ENCODE measurements at places on chromosomes 1 and 21. TPM values are rescaled to one million over a fixed set of nuclear protein-coding genes. Genes with fewer than 3 reads are reported as not detected.

- no peak for DNase-seq
Measured at GRCh38 chr1:216531263-216532239, 108.3 kb upstream of the USH2A start.

DNA sequence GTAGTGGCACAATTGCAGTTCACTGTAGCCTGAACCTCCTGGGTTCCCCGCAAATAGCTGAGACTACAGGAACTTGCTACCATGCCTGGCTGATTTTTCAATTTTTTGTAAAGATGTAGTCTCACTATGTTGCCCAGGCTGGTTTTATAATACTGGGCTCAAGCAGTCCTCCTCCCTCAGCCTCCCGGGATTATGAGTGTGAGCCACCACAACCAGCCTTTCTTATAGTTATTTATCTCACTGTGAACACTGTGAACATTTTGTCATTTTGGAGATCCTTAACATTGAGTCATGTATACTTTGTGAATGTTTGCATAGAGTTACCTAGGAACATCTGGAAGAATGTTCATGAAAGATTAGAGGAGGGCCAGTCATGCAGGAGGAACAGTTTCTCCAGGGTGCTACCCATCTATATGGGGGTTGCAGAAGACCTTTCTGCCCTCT lies 127.1 kb upstream of the CACYBP start:
- DNase-seq, result no peak

GRCh38 chr1:115632251-115633026 lies 9.3 kb upstream of the VANGL1 start:
- no peak for DNase-seq

GRCh38 chr1:177209357-177209756 lies 38.6 kb downstream of the BRINP2 start:
- no peak for DNase-seq

- peak; percentile 48 for DNase-seq
Measured at GRCh38 chr1:19113697-19114092, 96.4 kb downstream of the UBR4 start.

DNA sequence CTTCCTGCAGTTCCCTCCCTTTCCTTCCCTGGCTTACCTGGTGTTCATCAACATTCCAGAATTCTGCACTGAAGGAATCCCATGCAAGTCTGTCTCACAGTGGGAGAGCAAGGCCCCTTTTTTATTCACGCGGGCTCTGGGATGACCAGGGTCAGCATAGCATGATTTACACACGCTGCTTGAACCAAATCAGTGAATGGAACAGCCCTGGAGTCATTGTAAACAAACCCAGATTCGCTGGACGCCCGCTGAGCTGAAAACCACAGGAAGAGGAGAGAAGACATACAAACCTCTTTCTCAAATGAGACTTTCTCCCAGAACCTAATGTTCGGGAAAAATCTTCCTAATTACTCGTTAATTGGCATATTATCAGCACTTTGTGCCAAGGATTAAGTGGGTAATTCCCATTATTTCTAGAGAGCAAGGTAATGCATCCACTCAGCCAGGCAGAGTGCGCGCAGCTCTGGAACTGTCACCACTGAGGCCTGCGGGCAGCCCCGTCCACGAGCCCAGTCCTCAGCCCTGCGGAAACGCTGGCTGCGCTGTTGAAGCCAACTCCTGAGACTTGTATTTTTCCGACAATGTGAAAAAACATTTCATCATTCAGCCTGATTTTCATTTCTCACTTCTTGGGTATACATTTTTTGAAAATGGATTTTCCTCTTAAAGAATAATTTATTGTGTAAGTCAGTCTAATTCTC lies 140.0 kb downstream of the ETS2 start:
- no peak for DNase-seq

DNA sequence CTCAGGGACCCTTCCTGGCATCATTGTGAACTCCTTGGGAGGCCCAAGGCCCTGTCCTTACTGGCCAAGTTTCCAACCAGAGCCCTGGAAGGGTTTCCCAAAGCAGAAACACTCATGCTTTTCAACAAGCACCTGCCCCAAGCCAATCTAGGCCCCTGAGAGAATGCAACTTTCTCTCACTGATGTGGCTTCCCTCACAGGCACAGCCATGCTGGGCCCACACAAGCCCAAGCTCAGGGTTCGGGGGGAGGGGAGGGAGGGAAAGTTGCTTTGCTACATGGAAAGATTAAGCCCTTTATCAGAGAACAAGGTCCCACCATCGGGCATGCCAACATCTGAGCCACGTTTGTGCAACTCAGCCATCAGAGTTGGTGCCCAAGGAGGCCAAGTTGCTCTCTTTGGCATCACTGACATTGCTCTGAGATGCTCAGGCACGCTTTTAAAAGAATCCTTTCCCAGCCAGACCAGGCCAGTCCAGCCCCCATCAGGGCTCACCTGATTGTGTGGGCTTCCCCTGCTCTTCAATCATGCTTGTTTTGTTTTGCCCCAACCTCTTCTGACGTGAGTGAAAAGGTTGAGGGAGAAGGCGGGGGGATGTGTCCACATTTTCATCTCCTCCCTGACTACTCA lies 43.5 kb downstream of the RIMS3 start:
- no peak for DNase-seq

GRCh38 chr1:93701629-93702028 lies 20.0 kb upstream of the BCAR3 start:
- DNase-seq, result peak; percentile 37

DNA sequence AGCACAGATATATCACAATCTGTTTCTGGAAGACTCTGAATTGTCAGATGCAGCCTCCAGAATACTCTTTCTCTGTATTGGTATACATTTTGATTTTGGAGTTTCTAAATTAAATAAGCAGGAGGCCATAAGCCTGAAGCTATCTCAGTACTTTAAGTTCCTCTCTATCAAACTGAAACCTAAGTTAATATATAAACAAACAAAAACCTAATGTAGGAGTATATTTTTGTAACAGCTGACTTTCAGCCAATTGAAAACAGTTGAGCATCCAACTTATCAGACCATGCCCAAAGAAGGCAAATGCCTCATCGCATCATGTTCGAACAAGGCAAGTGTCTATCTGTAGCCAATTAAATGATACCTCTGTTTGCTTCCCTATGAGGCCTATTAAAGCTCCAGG lies 1054.4 kb downstream of the AMY1C start:
- no peak for DNase-seq

Gene TSTD1
- total RNA-seq, result 70.2 TPM

Gene CD1C
- total RNA-seq, result not detected

DNA sequence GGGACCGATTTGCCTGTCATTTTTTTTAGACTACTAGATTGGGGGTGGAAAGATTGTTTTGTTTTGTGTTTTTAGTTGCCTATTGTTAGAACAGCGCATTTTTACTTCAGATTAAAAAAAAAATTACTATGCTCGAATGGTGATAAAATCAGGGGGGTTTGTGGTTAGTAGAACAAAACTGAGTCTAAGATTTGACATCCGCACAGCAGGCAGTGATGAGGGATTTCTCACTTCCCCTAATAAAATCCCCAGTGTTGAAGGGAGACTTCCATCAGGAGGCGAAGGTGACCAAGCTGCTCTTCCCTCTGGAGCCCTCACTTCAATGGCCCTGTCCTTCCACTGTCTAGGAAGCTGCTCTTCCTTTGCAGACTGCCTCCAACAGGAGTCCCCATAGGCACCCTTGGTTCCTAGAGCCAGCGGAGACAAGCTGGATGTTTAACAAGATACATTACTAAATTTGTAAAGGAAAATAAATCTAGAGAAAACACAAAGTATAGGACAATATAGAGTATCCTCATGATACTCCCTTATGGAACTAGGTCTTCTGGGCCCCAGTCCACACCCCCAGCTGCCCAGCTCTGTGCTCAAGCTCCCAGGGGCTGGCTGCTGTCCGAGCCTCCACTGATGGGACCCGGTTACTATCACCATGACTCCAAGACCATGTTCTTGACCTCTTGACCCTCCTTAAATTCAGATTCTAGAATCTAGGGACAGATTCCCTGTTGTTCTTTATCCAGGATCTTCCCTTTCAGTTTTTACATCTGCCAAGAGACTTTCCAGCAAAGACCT lies 31.0 kb downstream of the TENT5C start:
- no peak for DNase-seq

DNA sequence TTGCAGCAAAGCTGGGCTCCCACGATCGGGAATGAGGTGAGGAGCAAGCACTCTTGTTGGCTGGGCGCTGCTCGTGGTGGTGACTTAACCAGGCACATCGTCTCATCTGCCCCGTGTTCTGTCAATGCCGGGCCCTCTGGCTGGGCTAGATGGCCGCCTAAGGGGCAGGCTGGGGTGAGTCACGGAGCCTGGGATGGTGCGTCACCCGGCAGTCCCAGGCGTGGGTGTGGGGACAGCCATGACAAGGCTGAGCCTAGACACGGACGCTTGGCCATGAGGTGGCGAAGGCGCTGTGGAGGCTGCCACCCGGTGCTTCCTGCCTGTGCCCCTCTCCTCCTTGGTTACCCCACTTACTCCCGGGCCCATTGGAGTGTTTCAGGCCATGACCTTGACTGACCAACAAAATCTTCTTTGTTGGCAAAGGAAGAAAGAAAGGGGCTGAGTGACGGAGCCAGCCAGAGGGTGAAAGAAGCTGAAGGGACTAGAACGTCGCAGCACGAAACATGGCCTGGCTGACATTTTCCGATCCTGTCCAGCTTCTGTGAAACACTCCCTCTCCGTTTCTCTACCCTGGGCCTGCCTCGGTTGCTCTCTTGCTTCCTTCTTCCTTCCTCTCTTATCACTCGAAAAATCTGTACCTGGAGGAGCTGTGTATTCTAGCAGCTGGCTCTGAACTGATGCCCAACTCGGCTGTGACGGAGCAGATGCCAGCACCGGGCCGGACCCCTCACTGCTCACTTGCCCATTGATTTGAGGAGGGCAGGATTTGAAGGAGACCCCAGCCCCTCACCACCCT lies 596 bp downstream of the CD247 start:
- peak; percentile 96 for DNase-seq

DNA sequence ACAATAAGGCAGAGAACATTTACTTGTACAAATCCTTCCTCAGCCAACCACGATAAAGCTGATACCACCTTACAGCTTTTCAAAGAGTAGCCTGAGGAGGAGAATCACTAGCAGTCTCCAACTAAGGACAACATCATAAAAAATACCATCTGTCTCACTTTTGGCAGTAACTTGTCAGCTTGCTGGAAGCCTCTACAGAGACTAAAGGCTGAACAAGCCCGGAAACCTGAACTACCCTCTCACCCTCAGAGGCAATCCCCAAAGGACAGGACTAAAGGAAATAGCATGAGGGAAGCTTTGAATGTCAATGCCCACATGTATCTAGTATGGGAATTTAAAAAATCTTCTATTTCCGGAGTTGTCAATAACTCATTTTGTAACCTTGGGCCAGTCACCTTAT lies 10.6 kb downstream of the SRSF4 start:
- no peak for DNase-seq

Gene CFHR3
- total RNA-seq, result not detected

All from activated CD4-positive, alpha-beta memory T cell treated with anti-CD3 and anti-CD28 coated beads for 36 hours (primary cell).